ENCODE measurements at places on chromosomes 3 and 15.

DNA sequence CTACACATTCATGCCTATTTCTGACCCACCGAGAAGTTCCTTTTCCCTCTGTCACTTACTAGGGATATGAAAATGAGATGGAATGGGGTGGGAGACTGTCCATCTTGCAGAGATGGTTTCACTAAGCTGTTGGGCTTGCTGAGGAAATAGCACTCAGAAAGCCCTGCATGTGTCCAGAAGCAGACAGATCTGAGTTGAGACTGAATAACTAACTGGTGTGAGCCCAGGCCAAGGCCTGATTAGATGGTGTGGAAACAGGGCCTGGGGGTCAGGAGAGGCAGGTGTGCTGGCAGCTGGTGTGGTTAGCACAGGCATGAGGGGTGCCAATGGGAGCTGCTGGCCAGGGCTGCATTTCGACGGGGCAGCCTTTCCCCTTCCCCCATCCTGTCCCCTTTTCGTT lies 72.1 kb downstream of the CLSTN2 start:
- DNase-seq = no peak

- no peak for DNase-seq
These were observed 16.9 kb upstream of the DOCK3 start for GRCh38 chr3:50657816-50658215.

GRCh38 chr3:193452338-193452737 lies 73.8 kb upstream of the ATP13A5 start:
- DNase-seq = no peak

DNA sequence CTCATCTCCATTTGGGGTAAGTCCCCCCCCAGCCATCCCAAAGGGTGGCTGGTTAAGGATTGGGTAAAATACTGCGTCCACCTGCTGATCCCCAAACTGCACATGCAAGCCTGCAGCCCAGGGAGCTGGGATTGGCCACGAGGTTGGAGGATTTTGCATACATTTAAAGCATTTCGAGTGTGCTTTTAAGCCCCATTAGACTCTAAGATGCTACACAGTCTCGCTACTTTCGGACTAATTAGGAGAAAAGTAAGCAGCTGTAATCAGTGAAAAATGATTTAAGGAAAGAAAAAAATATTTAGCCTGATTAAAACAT lies 23.9 kb downstream of the SLC6A6 start:
- DNase-seq = no peak

DNA sequence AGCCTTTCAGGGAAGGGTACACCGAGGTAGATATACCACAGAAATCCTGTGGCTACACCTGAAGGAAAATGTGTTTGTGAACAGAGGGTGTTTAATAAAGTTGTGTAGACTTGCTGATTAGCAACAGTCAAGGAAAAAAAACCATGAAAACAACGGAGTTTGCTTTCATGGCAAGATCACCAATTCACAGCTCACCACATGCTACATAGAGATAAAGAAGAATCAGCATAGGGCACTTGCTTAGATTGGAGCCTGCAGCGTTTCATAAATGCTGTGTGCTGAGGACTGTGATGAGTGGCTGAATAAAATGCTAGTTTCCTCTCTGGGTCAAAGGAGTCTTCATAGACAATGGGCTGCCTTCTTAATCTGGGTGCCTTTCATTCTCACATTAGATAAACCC lies 257.6 kb downstream of the SLC9A9 start:
- no peak for DNase-seq

All from activated CD4-positive, alpha-beta T cell treated with anti-CD3 and anti-CD28 coated beads for 24 hours (primary cell).